T-helper 2 cell (primary cell): ENCODE measurements at places on chromosomes 7 and 10.

GRCh38 chr7:25632616-25633015 is 404.3 kb upstream of the NPVF start:
- DNase-seq, result no peak

- DNase-seq, result no peak
Measured at GRCh38 chr10:83539528-83540308, 599.6 kb upstream of the GHITM start.

DNA sequence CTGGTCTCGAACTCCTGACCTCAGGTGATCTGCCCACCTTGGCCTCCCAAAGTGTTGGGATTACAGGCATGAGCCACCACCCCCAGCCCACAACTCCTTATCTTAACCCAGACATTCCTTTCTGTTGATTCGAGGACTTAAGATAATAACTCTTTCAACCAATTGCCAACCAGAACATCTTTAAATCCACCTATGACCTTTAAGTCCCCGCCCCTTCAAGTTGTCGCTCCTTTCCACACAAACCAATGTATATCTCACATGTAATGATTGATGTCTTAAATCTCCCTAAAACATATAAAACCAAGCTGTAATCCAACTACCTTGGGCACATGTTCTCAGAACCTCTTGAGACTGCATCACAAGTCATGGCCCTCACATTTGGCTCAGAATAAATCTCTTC is 7.8 kb upstream of the ANKRD2 start:
- no peak for DNase-seq

- DNase-seq, result no peak
Measured at GRCh38 chr10:24716295-24716694, 7.4 kb downstream of the ARHGAP21 start.

DNA sequence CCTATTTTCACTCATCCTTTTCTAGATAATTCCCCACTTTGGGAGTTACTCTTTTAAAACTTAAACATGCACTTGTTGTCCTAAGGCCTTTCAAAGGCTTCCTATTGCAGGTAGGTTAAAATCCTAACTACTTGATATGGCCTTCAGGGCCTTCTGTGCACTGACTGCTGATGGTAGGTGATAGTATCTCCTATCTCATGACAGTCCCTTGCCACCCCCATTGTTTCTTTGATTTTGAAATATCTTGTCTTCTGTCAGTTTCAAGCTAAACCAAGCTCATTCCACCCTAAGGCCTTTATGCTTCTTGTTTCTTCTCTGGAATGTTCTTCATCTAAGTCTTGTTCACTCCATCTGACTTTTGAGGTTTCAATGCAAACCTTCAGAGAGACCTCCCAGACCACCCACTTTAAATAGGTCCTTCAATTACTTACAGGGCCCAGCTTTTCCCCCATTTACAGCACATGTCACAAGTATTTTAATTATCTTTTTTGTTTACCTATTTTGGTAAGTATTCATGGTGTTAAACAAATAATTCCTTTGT is 2.4 kb upstream of the MTPN start:
- DNase-seq, result no peak

- DNase-seq, result no peak
Measured at GRCh38 chr10:91883549-91884444, 25.5 kb downstream of the FGFBP3 start.

DNA sequence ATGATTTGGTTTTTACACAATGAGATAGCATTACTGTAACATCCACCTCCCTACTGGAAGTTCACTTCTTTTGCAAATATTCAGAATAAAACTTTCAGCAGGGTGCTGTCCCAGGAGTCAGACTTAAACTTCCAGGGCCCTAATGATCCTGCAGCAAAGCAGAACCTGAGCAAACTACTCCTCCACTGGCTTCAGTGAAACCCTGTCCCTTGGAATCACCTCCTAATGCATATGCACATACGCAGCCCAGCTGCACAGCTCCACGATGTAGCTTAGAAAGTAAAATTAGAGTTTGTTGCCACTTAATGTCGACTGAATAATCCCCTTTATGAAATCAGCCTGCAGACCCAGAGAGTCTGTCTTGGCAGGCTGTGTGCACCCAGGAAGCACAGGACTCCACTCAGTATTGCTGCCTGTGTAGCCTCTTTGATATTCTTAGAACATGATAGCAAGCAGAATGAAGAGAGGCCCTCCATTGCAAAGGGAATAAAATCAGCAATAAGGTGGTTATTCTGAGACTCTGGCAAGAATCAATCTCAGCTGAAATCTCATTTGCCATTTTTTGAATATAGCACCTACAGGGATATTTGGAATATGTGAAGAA is 1.6 kb downstream of the NPSR1 start:
- DNase-seq, result no peak

GRCh38 chr10:31034098-31034909 is 2.6 kb upstream of the ZNF438 start:
- no peak for DNase-seq

DNA sequence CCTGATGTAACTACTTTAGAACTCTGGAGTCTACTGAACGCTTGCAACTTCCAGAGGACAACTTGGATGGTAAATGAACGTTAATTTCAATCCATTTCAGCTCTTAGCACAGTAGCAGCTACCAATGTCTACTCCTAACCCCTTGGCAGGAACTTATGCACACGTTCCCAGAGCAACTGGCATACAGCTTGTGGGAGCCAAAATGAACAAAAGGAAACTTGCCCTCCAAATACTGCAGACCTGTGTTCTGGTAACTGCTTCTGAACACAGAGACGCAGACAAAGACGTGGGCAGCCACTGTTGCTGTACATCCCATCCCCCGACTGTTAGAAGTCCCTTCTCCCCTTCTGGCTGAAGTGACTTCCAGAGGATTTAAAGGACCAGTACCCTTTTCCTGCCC is 61.3 kb downstream of the XPNPEP1 start:
- no peak for DNase-seq

GRCh38 chr7:38615665-38616064 is 15.5 kb downstream of the AMPH start:
- no peak for DNase-seq

DNA sequence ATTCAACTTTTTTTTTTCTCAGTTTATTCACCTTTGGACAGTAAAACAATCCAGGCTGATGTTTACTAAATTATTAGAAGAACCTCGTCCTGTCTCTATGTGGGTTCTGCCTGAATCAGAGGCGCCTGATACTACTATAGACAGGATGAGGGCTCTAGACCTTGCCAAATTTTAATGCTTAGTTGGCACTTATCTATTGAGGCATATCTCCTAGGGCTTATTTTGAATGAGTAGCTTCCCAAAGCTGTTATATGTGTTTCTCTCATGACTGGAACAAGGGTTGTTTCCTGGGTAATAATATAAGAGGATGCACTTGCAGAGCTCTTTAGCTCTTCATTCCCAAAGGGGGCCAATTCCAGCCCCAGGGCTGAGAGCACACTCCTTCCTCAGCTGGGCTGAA is 23.6 kb downstream of the HECW1 start:
- no peak for DNase-seq

DNA sequence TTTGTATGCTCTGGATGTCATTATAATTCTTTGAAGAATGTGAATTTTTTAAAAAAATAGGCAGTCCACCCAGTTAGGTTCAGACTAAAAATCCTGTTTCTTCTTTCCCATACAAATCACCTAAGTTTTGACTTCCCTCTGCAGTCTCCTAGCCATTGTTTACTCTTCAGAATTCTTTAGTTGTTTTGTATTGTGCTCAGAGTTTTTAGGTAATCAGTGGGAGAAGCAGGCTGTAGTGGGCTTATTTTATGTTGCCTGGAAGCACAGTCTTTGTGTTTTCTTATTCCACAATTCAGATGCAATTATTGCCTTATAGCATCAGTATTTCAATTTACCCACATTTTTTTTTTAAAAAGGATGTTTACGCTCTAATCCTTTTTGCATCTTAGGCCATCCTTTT is 94.9 kb downstream of the AKAP9 start:
- no peak for DNase-seq

DNA sequence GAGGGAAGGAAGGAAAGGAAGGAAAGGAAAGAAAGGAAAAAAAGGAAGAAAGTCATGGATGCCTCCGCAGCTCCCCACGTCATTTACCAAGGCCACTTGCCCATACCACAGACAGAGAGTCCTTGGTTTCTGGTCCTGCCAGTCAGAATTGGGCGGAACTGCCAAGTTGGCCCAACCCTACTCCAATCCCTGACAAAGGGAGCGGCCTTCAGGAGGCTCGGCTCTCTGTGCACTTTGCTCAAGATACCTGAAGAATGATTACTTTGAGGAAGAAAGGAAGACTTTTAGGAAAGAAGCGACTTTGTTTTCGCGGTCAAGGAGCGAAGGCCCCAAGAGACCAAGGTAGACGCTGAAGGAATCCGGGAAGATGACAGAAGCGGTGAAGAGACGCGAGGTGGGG is 49.1 kb upstream of the FXYD4 start:
- no peak for DNase-seq
